Kidney capillary endothelial cell (primary cell): ENCODE measurements at places on chromosomes 5 and 9.

- DNase-seq, result no peak
These were observed 113.6 kb downstream of the EFNA5 start for GRCh38 chr5:107557051-107557658.

DNA sequence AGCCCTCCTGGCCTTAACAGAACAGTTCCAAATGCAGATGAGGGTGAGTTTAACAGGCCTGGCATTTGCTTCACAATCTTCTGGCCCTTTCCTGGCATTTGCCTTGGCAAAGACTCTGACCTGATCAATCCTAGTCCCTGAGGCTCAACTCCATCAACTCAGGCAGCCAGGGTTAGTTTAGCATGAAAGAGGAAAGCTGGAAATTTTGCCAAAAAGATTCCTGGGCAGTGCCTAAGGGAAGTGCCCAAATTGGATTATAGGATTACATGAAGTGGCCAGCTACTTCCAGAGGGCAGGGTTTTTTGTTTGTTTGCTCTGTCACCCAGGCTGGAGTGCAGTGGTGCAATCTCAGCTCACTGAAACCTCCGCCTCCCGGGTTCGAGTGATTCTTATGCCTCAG lies 36.8 kb downstream of the PCDHAC2 start:
- DNase-seq, result no peak

DNA sequence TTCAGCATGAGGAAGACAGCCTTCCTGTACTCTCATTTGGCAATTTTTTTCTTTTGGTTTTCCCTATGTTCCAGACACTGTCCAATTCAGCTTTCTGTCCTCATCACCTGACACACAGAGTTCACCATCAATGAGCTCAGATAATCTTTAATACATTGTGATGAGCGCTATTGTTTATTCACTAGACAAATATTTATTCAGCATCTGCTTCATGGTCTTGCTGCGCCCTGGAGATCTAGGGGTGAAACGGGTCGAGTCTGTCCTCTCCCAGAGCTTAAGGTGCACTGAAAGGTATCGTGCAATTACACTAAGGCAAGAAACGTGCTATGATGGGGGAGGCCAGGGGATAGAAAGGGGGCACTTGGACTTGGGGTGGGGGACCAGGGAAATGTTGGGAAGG lies 281.6 kb downstream of the ZSWIM6 start:
- DNase-seq, result no peak

- no peak for DNase-seq
These were observed 1.5 kb upstream of the CSF2 start for GRCh38 chr5:132072070-132072469.

DNA sequence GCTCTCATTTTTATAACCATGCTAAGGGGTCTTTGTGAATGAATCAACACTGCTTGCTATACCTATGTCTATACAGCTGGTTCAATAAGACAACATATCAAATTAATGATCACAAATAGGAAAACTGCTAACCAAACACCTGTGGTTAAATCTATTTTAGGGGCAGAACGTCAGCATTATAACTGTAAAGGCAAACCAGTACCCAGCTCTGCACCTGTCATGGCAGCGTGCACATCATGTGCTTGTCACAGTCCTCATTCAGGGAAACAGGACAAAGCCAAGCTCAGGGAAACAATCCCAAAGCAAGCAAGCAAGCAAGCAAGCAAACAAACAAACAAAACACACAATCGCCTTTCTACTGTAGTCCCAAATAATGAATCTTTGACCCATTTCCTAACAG lies 277.7 kb upstream of the DAP start:
- no peak for DNase-seq
